Large intestine (tissue), 12 donors: ENCODE measurements at places on chromosomes 2 and 18.

DNA sequence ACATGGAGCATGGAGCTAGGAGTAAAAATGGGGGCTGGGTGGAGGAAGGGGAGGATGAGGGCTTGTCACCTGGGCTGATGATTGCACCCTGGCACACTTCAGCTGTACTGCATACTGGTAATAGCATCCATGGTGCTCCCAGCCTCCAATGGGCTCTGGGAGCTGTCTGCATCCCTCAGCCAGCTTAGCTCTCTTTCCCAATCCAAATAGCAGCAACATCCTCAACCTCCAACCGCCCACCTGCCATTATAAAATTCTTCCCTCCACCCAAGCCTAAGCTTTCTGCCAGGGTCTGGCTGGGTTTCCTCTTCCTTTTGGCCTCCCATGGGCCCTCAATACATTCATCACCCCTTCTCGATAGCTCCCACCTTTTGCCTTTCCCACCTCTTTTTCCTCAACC, 110.1 kb downstream of the LYPD1 start:
- no peak for DNase-seq

DNA sequence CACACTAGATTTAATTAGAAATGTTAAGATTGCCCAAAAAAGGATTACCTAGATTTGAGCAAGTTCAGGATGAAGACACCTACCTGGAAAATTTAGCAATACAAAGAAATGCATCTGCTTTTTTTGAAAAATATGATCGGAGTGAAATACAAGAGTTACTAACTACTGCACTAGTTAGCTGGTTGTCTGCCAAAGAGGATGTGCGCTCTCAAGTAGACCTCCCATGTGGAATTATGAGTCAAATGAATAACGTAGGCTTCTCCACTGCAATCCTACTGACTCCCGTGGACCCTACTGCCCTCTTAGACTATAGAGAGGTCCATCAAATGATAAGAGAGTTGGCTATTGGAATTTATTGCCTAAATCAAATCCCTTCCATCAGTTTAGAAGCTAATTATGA, 2.0 kb downstream of the ANKAR start:
- no peak for DNase-seq

DNA sequence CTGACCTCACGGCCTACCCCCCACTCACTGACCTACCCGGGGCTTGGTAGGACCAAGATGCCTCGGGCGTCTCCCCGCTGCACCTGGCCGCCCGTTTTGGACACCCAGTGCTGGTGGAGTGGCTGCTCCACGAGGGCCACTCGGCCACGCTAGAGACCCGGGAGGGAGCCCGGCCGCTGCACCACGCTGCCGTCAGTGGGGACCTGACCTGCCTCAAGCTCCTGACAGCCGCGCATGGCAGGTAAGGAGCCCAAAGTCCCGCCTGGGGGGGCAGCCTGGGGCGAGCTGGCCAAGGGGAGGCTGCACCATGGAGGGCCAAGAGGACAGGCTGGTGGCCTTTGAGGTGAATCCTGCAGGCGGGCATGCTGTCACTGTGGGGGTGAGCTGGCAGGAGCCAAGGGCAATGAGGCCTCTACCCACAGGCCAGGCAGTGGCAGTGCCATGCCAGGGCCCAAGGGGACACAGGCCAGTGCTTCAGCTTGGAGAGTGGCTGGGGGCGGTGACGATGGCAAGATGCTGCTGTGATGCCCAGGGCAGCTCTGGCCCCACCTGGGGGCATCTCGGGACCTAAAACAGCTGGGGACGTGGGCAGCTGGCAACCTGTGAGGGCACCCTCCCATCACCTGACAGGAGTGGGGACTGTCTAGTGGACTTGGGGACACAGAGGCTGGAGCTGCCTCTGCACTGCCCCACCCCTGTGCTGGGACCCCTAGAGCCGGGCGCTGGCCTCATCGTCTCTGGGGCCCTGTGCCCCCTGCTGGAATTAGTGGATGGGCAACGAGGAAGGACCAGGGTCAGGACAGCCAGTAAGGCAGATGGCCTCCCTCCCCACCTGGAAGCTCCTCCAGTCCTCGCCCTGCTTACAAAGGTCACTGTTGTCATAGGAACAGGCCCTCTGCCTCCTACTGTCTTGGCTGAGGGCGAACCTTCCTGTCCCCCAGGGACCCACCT, 2.0 kb downstream of the ESPNL start:
- no peak for DNase-seq

DNA sequence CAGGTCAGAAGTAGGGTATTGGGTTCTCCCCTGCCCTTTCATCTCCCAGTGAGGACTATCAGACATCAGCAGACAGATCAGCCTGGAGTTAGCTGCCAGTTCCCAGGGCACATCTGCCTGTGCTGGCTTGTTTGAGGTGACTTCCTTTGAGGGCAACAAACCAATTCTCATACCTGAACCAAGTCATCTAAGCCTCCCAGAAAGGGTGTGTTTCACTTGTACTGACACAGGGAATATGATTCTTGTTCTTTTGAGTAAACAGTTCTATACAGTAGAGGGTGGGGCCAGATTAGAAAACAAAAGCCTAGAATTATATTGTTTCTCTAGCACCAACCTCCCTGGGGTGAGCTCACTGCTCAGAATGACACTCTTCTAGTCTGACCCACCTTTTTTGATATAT, 591.9 kb downstream of the SLC4A3 start:
- DNase-seq = no peak

- DNase-seq = peak; percentile 26
Observed at GRCh38 chr2:46334389-46335271, 37.4 kb downstream of the EPAS1 start.

DNA sequence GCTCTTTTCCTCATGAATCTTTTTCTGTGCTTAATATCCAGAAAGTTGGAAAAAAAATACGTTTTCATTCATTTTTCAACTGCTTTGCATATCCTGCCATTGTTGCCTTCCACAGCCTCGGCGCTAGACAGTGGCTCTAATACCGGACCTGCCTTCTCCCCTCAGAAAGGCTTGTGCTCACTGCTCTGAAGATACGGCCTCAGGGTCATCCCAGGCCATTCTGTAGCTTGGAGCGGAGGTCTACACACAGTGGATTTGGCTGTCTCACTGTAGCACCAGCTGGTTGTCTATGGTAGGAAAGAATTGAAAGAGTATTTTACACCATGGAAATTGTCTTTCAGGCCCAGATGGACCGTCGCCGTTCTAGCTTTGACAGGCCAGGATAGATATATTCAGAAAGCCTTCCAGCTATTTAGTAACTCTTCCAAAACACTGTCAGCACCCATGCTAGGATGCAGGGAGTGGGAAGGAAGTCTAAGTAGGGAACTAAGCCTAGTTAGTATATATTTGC, 242.0 kb downstream of the TMEM182 start:
- DNase-seq = no peak

DNA sequence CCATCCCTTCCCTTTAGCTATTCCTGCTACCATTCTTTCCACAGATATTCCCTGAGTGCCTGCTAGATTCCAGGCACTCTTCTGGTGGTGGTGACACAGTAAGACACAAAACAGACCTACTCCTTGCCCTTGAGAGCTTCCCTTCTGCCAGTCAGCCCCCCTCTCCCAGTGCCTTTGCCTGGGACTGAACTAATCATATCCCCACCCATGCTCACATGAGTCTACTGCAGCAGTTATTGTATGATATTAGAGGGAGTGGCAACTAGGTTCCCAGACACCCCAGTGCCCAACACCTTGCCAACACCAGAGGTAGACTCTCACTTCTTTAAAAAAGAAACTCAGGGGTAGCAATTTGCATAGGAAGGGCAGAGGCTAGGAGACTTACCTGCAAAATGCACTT, 7.2 kb upstream of the LBH start:
- no peak for DNase-seq

GRCh38 chr2:33729353-33729752, 130.3 kb upstream of the FAM98A start:
- no peak for DNase-seq

GRCh38 chr2:26455670-26456439, 22.1 kb downstream of the OTOF start:
- DNase-seq = peak; percentile 87

DNA sequence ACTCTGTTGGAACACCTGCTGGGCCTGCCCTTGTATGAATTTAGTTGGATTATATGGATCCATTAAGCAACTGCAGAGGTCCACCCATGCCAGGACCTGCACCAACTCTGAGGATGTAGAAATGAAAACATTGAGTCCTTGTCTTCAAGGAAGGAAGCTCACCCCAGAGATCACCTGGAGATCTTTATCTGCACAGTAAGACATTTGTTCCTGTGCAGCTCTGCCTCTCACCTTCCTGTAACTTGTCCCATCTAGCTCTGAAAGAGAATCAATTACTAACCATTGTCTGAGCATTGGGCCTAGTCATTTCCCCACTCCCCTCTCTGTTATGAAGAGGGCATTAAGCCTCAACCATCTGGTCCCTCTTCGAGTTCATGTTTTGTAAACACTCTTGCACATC, 105.2 kb upstream of the YWHAQ start:
- no peak for DNase-seq

- DNase-seq = no peak
Observed at GRCh38 chr18:66510357-66511045, 93.4 kb downstream of the CDH19 start.

- no peak for DNase-seq
Observed at GRCh38 chr2:47935071-47935470, 28.8 kb upstream of the FBXO11 start.

DNA sequence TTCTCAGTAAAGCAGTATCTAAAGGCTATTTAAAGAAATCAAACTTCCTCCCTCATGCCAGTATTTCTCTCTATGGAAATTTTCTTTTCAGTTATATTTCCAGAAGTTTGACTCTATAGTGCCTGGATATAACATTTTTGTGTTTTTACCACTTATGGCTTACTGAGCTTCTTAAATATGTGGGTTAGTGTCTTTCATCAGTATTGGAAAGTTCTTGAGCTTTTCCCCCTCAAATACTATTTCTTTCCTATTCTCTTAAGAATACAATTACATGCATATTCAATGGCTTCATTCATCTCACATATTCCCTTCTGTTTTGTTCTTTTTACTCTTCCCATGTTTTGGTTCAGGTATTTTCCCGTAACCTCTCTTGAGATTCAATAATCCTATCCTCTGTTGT, 432.0 kb downstream of the SETBP1 start:
- DNase-seq = no peak

DNA sequence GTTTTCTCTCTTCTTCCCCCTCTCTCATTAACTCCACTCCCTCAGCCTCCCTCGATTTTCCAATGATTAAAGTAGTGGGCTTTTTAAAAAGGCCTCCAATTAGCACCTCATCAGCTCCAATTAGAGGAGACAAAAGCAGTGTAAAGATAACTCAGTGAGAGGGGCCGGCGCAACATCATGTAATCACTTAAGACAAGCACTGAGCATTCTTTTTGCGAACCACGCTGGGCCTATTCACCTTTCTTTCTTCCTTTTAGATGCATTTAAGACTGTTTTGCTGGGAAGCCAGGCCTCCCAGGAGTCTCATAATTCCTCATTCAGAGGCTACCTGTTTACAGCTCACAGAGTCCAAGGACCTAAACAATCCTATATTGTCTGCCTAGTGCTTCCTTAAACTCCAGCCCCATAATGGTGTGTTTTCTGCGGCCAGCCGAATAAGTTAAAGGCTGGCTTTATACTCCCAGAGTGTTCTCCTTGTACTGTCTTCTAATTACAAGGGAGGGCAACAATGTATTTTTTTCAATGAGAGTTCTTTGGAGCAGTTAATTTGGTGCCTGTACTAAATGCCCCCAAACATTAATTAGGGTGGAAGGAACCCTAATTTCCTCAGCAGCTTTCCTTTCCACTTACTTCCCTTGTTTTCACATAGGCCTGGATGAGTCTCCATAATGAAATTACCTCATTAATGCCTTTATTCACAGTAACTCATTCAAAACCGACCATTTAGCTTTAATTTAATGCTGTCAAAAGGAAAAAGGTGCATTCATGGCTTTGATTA, 28.0 kb upstream of the LMAN1 start:
- no peak for DNase-seq

DNA sequence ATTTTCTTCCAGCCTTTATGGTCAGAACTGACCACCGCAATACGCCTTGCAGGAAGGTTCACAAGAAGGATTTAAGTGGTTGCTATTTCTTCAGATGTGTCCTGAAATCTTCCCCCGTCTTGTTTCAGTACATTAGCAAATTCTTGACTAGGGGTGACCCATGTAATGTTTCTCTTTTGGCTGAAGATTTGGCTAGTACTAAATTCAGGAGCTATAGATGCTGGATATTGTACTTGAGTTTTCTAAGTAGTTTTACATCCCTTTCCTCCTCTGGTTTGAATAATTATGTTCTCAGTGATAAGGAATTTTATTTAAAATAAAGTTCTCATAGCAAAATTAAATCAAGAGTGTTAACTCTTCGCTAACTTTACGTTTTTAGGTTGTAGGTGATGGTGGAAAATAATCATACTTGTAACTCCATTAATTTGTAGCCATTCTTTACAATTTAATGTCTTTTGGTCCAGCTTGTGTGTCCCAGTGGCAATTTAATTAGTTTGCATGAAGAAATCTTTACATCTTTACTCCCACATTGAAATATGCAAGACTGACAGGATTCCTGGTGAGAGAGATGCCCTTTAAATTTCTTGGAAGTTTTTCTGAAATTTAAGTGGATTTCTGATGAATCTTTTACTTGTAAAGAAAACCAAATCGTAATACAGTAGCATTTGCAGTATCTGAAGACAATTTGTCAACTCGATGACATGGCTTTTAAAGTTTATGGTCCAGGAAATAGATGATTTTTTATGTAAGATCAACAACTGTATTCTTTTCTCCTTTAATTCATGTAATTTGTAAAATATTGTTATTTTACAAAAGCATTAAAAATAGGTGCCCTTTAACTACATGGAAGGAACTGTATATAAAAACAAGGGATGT, 2.8 kb downstream of the PHLPP1 start:
- DNase-seq = peak; percentile 26

- DNase-seq = no peak
Observed at GRCh38 chr2:236014408-236015131, 153.6 kb downstream of the GBX2 start.

DNA sequence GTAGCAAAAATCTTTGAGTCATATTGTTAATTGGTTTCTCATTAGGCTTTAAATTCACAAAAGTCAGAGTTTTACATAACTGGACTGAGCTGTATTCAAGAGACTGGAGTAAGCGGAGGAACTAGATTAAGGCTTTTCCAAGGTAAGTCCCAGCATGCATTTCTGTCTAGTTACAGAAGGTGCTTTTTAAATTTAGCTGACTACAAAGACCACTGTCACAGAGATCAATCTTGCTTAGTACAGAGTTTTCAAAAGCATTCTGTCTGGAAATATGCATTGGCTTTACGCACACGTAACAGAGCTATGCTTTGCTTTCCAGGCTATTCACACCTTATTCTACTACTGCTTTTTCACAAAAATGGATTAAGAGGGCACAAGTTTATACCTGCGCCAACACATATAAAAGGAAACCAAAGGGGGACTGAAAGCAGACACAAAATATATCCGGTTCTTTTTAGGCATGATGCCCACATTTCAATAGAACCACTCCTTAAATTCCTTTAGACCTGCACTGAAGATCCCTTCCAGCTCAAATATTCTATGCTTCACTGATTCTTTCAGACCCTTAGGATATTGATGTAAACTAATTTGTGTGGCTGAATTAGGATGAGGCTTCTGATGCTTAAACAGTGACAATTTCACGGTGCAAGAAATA, 560.7 kb upstream of the CRIM1 start:
- DNase-seq = no peak

- no peak for DNase-seq
Observed at GRCh38 chr2:54149638-54150441, 34.4 kb downstream of the ACYP2 start.

- DNase-seq = no peak
Observed at GRCh38 chr2:71469403-71470398, 16.3 kb downstream of the DYSF start.
